A172 (cell line): ENCODE measurements at places on chromosomes 2 and 18. TPM values are rescaled to one million over a fixed set of nuclear protein-coding genes. Genes with fewer than 3 reads are reported as not detected.

DNA sequence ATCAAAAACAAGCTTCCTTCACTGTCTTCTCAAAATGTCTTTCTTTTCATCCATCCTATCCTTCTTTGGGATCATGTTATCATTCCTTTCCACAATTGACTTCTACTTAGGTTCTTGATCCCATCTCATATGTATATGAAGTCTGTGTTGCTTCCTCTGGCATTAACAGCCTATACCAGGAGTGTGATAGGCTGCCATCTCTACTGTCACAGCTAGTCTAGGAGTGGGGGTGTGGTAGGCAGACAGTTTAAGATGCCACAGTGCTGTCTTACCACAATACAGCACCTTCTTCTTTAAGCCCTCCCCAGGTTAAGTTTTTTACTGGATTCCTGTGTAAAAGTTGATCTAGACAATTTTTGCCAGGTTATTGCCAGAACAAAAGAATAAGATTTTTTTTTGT lies 3.7 kb upstream of the HTR2B start:
- no peak for DNase-seq

Gene METTL4
- total RNA-seq: 11.0 and 13.9 TPM in 2 replicates

DNA sequence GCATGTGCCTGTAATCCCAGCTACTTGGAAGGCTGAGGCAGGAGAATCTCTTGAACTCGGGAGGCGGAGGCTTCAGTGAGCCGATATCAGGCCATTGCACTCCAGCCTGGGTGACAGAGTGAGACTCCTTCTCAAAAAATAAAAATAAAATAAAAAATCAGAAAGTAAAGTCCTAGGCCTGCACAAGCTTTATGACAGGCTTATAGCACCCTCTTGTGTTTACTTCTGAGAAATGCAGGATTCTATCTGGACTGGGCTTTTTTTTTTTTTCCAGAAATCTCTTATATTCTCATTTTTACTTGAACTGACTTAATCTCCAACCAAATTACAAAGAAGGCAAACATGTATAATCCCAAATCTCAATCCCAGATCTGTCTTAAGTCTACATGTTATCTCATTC lies 26.1 kb upstream of the REG3G start:
- peak; percentile 17 for DNase-seq

DNA sequence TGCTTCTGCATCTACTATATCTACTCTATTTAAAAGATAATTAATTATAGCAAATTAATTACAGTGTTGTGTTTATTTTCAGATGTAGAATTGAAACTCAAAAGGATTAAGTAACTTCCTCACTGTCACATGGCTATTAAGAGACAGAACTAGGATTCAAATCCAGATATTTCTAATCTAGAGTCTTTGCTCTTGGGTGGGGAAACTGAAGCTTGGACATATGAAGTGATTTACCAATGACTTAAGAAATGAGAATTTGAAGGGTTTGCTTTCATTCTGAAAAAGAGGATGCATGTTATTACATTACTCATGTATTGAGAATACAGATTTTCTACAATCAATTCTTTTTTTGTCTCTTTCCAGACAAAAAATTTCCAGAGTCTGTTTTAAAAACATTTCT lies 191.5 kb upstream of the SMAD7 start:
- no peak for DNase-seq

Gene AKAIN1
- not detected in 2 replicates for total RNA-seq

Gene LOXL3
- 3.2 TPM in 2 replicates for total RNA-seq

DNA sequence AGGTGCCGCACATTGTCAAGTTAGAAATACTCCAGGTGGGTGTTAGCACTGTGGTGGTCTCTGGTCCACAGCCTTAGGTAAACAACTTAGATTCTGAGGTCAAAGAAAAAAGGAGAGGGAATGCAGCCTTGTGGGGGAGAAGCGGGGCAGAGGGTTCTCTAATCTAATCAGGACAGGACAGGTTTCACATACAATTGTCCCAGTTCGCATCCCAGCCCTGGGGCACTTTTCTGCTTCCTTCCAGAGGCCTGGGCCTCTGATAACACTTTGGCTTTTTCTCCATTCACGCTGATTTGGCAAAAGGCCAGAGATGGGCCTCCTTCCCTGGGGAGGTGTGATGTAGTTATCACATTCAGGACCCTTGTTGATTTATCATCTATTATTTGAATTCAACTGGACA lies 32.5 kb downstream of the SLC1A4 start:
- no peak for DNase-seq

DNA sequence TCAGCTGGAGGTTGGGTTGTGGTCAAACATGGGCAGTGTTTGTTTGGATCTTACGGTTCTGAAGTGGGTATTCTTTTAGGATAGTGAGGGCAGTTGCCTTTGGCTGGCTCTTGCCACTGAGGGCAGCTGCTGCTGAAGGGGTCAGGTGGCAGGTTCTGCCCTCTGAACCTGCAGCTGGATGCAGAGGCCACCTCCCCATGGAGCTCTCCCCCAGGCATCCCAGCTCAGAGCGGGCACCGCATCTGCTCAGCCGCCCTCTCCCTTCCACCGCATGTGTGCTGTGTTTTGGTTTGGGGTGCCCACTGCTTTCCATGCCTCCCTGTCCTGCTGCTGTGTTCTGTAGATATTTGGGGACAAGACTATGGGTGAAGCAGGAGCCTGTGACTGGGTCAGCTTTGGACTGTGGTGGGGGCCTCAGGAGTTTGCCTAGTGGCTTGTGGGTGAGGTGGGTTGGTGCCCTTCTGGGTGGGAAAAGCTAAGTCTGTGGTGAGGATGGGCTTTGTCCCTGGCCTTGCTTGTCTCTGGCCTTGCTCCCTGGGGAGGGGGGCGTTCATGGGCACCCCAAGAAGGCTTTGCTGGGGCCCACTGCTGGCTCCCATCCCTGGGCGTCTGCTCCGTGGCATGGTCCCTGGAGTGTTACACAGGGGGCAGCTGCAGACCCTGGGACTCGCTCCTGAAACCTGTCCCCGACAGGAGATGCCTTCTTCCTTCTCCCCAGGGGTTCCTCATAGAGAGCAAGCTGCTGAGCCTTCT lies 28.5 kb downstream of the OTOF start:
- DNase-seq: no peak
